ENCODE measurements at places on chromosomes 12 and 14.

- DNase-seq = no peak
Observed at GRCh38 chr14:64035143-64035542, 182.3 kb downstream of the SYNE2 start.

- peak; percentile 59 for DNase-seq
Observed at GRCh38 chr12:56629459-56630179, 507 bp downstream of the BAZ2A start.

GRCh38 chr14:104739546-104740516 is 13.1 kb upstream of the SIVA1 start:
- no peak for DNase-seq

DNA sequence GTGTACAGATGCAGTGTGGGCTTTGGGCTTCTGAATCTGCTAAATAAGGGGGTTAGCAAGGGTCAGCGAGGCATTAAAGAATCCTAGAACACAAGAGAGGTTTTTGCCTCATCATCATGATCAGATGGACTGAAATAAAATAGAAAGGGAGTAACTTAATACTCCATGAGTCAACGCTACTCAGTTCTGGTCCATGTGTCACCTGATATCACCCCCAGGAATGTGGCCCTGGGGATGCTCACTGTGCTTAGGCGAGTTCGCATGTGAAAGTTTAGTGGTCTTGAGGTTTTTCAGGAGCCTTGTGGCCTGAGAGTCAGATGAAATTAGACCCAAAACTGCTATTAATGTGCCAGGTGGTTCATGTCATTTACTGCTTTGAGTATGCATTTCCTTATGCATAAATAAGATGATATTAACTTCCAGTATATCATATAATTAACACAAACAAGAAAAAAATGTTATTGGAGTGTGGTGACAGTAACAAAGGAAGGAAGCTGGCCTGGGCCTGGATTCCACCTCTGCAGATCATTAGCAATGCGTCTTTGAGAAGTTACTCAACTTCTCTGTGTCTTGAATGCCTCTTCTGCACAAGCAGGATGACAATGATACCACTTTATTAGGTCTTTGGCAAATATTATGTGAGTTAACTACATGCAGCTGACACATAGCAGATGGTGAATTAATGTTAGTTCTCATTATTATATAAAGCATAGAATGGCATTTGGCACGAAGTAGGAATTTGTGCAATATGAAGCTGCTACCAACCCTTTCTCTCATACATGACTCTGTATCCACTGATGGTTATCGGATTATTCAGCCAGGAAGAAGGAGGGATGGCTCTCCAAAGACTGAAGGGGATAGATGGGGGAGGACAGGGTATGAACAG is 1272.6 kb downstream of the AACS start:
- DNase-seq = no peak

- DNase-seq = no peak
Observed at GRCh38 chr12:112682586-112682985, 109.0 kb upstream of the RPH3A start.

DNA sequence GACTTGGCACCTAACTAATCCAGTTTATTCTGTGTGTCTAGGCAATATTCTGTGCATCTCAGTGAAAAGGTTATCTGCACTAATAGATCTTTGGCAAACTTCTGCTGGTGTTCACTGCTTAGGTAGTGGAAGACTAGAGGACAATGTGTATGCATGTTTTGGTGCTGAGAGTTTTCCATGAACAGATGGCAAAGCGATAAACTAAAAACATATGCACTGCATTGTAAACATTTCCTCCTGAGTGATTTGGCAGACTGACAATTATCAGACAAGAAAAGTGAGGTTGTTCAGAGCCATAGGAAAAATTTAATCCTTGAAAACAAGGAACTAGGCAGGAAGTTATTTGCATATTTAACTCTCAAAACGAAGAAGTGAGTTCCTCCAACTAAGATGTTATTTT is 400.4 kb downstream of the ATP23 start:
- no peak for DNase-seq

GRCh38 chr12:32108787-32109186 is 2.1 kb downstream of the BICD1 start:
- no peak for DNase-seq

DNA sequence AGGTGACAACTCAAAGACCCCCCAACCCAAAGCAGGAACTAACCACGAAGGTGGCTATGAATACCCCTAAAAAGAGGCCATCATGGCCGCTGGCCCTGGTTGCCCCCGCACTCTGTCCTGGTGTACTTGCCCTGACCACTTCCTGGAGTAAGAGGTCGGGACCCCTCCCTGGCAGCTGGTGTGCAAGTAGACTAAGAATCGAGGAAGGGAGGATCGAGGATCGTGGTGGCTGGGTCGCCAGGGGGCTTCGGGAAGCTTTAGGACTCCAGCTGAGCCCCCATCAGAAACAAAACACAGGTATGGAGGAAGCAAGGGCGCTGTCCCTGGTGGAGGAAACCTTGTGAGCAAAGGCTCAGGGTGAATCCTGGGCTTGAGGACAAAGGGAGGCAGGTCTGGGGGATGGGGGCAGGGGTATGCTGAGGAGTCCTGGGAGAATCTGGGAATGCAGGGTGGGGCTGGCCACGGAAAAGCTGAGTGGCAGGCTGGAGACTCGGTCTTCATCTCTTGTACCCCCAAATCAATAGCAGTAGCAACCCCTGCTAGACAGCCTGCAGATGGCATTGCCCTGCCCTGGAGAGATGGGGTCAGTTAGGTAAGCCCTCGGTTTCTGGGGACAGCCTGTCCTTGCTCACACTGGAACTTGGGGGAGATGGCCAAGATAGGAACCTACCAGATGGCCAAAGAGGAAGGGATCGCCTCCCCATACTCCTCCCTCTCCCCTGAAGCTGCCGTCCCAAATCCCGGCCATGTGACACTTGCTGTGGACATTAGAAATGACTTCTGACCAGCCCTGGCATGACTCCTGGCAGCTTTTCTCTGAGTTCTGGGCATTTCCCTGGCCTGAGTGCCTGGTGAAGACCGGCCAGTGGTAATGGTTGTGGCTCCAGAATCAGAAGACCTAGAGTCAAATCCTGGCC is 45.3 kb upstream of the ESRRB start:
- no peak for DNase-seq

DNA sequence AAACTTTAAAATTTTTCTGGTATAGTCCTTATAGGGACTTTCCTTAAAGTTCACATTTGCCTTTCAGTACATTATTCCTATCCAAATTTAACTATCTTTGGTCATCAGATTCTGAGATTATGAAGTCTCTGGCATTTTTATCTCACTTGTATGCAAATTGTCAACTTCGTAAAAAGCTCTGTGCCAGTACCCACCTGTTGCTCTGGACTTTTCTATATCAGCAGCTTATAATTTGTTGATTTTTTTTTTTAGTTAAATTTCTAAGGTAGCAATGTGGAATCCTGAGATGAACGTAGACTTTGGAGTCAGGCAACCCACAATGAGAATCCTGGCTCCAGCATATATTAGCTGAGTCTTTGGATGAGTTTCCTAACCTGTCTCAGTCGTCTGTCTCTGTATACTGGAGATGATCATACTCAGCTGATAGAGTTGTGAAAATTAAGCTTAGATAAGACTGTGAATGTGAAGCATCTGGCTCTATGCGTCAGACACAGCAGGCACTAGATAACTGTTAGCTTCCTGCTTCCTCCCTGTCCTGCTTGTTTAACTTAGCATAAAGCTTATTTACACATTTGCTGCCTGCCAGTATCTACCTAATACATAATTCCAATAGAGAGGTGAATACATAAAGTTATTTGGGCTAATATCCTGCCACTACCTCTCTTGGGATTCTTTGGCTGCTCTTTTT is 59.8 kb downstream of the MARK3 start:
- no peak for DNase-seq

GRCh38 chr12:99984271-99985128 is at the start of gene ANKS1B:
TSS of gene ANKS1B (minus strand) at chr12:99984936. CDS start at chr12:99984237, 699 bp downstream.
- no peak for DNase-seq

Measured in activated CD8-positive, alpha-beta memory T cell treated with anti-CD3 and anti-CD28 coated beads, Interleukin-2, amount 50 U/mL, for 4 hours (primary cell).